ENCODE measurements at places on chromosomes 7 and 10.
A peak's percentile ranks its signal among the peaks of the same experiment; 100 is the strongest.

GRCh38 chr10:24351961-24352360 is 143.0 kb downstream of the KIAA1217 start:
- DNase-seq = no peak

GRCh38 chr10:62083412-62084267 is 182.1 kb downstream of the ARID5B start:
- no peak for DNase-seq

DNA sequence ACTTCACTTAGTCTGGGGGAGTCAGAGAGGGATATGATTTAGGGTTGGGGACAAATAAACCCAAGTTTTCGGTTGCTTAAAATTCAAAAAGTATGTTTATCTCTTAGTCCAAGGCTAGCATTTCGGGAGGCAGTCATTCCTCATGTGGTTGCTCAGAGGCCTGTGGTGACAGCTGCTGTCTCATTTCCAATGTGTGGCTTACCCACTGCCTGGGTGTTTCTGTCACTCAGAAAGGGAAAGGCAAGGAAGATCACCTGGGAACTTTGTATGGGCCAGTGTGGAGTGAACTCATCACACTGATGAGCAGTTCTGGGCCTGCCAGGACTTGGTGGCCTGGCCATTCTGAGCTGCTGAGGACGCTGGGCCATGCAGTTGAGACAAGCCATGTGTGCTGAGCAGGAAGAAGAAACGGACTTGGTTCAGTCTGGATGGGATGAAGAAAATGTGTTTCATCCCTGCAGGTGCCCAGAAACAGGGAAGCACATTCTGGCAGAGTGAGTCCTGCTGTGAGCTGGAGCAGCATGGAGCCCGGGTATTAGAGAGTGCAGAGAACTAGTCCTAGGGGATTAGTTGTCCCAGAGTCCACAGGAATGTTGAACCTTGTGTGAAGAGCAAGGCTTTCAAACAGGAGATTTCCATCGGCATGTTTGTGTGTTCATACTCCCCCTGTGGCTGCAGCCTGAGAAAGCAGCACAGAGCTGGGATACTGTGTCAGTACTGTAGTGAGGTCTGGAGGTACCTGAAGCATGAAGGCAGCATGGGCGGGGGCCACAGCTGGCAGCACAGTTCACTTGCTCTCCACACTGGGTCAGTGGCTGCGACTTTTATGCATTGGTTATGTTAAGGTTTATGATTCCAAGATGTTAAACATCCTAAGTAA is 211.1 kb upstream of the IGFBP3 start:
- no peak for DNase-seq

- no peak for DNase-seq
Measured at GRCh38 chr7:94205529-94205928, 189.2 kb upstream of the COL1A2 start.

DNA sequence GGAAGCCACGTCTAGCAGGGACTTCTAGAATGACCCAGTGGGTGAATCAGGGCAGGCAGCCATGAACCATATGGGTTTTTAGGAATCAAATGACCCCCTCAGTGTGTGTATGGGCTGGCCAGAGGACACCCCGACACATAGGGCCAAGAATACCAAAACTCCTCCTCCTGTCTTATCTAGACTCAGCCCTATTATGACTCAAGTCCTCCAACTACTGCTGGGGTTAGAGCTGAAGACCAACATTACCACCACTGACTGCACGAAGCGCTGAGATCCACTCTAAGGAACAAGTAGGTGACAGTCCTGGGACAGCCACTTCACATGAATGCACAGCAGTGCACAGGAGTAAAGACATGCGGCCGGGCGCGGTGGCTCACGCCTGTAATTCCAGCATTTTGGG is 11.5 kb upstream of the SVOPL start:
- no peak for DNase-seq

DNA sequence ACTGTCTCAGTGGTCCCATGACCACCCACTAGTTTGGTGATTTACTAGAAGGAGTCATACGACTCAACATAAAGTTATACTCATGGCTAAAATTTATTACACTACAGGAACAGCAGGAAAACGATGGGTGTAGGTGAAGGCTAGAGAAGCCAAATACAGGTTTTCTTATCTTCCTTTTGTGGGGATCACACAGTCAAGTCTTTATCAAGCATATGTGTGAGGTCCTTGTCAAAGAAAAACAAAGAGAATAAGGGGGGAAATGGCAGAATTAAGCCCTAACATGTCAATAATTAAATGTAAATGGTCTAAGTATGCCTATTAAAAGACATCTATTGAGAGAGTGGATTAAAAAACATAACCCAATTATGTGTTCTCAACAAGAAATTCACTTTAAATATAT is 47.8 kb upstream of the UBN2 start:
- DNase-seq = no peak

DNA sequence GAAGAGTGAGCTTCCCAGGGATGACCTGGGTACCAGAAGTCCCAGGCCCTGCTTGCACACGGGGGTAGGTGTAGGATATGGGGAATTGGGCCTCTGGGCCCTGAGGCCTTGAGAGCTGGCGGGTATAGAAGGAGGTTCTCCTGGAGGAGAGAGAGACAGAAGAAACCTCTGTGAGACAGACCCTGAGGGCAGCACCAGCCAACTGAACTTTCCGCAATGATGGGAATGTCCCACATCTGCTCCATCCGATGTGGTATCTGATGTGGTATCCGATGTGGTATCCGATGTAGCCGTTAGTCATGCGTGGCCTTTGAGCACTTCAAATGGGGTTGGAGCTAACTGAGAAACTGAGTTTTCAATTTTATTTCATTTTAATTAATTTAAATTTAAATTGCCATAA is 30.6 kb upstream of the PLEKHA1 start:
- no peak for DNase-seq

DNA sequence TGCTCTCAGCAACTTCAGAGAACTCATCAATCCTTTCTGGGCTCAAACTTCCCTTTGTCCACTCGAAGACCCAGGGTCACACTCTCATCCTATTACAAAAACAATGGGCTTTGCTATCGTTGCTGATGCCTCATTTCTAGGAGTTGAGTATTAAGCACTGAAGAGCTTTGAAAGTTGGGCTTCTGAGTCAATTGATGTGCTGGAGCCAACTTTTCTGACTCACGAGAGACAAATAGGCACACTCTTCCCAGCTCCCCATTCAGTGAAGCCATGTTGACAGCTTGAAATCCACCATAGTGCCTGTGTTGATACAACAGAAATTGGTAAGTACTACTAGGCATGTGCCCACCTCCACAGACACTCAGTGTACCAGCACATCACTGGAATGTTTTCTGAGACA is 97.5 kb upstream of the PRSS58 start:
- no peak for DNase-seq

DNA sequence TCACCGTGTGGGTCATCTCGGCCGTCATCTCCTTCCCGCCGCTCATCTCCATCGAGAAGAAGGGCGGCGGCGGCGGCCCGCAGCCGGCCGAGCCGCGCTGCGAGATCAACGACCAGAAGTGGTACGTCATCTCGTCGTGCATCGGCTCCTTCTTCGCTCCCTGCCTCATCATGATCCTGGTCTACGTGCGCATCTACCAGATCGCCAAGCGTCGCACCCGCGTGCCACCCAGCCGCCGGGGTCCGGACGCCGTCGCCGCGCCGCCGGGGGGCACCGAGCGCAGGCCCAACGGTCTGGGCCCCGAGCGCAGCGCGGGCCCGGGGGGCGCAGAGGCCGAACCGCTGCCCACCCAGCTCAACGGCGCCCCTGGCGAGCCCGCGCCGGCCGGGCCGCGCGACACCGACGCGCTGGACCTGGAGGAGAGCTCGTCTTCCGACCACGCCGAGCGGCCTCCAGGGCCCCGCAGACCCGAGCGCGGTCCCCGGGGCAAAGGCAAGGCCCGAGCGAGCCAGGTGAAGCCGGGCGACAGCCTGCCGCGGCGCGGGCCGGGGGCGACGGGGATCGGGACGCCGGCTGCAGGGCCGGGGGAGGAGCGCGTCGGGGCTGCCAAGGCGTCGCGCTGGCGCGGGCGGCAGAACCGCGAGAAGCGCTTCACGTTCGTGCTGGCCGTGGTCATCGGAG is 1.8 kb downstream of the ADRA2A start:
- DNase-seq = no peak

DNA sequence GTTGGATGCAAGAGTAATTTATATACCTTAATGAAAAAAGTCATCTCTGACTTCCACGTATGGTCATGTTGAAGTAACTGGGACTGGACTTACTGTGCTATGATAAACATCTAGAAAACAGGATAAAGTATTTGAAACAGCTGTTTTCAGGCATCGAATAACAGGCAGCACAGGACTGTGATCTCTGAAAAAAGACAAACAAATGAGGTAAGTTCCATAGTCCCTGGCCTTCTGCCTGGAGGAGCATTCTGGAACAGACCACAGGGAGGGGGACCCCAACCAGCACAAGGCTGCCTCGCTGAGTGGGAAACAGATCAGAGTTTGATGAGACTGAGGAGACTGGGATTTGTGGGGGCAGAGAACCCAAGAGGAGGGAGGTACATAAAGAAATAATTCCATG is 89.1 kb upstream of the HABP2 start:
- no peak for DNase-seq

DNA sequence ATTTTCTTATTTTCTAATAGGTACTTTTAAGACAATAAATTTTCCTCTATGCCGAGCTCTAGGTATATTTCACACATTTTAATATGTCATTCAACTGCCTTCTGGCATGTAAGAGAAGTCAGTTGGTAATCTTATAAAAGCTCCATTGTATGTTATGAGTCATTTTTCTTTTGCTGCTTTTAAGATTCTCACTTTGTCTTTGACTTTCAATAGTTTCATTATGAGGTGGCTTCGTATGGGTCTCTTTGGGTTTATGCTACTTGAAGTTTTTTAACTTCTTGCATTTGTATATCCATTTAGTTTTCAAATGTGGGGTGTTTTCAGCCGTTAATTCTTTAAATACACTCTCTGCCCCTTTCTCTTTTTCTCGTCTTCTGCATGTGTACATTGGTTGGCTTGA is 80.5 kb downstream of the ABCA13 start:
- DNase-seq = no peak

DNA sequence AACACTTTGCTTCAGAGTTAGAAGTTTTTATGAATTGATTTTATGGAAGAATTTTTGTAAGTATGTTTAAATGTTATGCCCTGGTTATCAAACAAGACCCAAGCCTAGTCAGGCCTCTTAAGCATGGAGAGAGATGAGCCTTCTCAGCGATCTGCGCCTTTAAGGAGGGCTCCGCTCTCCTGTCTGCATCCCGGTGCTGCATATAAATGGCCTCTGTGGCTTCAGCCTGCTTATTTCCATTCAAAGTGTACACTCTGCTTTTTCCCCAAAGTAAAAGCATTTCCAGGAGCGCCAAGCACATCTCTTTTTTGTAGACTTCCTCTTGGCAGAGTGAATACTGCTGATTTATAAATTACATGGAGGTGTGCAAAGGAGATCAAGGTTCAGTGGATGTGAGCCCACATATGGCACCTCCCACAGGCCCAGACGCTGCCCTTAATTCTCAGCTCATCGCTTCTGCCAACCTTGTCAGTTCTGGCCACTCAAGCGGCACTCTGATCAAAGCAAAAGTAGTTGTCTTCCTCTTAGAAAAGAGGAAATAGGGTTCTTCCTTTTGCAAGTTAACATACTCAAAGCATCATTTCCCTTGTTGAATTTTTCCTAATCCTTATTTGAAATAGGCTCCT is 70.0 kb upstream of the SFMBT2 start:
- no peak for DNase-seq

- peak; percentile 6 for DNase-seq
Measured at GRCh38 chr7:132059141-132059540, 502.7 kb upstream of the PODXL start.

DNA sequence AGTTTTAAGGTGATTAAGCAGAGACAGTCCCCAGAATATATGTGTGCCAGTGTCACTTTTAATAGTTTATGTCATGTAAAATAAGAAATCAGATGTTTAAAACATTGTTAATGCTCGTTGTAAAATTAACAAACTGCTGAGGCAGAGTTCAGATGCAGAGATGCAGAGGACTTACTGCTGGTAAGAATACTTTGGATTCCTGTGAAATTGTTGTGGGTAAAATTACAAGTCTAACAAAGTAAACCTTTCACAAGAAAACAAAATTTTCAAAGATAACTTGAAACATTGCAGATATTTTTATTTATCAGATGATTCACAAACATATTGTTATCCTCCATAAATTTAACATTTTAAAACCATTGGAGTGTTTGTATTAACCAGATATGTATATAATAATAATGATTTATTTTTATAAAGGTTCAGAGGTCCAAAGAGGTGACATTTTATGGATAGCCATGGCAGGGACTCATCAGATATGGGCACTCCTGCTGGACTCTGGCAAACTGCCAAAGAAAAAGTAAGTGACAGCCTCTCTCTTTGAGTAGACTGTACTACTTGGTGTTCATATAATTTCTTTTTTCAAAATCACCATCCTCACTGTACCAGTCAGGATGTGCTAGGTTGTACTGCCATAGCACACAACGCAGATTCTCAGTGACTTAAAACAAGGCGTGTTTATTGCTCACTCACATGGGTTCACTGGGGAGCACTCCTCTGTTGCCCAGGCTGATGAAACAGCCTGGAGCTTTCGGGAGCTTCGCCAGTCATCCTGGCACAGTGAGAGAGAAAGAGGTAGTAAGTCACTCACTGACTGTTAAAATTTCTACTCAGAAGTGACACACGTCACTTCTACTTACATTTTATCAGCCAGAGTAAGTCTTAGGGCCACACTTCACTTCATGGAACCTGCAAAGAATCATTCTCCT is 43.5 kb downstream of the NHLRC2 start:
- DNase-seq = no peak

DNA sequence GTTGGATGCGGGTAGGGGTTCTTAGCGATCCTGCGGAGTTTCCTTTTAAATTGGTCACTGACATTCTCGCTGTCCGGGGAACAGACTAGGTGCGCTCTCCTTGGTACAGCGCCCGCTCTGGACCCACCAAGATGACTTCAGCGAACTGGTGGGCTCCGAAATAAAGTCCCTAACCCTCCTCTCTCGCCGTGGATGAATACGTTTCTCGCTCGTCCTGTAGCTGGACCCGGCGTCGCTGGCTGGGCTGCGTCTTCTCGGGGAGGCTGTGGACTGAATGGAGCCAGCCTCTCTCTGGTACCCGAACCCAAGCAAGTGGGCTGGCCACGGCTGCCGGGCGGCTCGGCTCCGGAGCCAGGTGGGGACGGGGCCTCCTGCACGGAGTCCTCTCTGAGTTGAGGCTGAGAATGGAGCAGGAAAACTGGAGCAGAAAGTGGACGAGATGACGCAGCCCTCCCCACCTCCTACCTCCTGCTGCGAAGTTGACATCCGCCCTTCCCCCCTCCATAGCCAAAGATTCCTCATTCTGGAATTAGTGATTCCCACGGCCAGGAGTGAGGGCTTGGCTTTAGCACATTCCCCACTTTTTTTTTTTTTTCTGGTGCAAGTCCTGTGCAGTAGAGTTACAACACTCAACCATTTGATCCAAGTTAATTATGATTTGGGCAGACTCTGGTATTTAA is 1.5 kb downstream of the UNC5B start:
- DNase-seq = no peak

- DNase-seq = no peak
Measured at GRCh38 chr10:70849582-70850016, 33.9 kb downstream of the SGPL1 start.

GRCh38 chr7:93430917-93431588 is 143.5 kb downstream of the CALCR start:
- DNase-seq = no peak

GRCh38 chr7:66539902-66540375 is 88.7 kb upstream of the KCTD7 start:
- no peak for DNase-seq

Data from activated T-cell treated with anti-CD3 and anti-CD28 coated beads for 48 hours (primary cell).